Stimulated activated naive CD4-positive, alpha-beta T cell treated with Interleukin-2 at 50 U/mL for 16 hours (primary cell): ENCODE measurements at places on chromosomes 2 and 18.

GRCh38 chr2:110124038-110124825 is 8.6 kb upstream of the MALL start:
- DNase-seq, result no peak

DNA sequence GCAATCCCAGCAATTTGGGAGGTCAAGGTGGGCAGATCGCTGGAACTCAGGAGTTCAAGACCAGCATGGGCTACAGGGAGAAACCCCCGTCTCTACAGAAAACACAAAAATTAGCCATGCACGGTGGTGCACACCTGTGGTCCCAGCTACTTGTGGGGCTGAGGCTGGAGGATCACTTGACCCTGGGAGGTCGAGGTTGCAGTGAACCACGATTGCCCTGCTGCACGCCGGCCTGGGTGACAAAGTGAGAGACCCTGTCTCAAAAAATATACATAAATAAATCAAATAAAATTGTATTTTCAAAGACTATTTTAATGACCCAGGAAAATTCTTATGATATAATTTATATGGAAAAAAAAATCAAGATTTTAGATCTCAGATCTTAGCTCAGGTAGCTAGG is 191.5 kb downstream of the ZFP36L2 start:
- no peak for DNase-seq

DNA sequence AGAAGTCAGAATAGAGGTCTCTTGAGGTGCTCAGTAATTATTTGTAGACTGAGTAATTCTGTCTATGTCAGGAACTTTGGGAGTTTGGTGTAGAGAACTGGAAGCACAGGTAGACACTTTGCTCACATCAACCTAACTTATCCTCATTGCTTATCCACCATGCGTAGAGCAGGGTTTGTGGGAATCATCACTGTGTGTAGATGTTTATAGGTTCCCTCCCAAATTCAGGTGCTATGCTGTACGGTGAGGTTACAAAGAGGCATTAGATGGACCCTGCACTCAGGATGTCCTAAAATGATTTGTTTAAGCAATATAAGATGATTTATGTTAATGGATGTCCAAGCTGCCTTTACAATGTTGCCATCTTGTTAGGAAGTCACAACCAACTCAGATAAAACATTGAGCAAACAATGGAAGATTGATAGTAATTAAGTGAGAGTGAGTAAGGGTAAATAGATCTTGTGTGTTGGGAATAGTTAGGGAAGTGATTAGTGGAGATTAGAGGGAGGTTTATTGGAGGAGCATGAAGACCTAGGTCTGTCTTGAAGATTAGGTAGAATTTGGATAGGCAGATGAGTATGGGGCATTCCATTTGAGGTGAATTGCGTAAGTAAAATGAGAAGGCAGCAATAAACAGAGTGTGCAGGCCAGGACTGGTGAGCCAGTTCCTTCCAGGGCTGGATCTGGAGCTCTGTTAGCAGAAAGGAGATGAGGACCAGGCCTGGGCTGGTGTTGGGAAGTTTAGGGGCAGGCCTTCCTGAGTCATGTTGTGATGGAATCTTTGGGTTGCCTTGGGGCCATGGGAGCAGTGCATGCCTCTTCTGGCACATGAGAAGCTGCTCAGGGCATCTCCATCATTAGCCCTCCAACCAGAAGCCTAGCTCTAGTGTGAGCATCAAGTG is 12.1 kb downstream of the EPAS1 start:
- DNase-seq, result no peak

DNA sequence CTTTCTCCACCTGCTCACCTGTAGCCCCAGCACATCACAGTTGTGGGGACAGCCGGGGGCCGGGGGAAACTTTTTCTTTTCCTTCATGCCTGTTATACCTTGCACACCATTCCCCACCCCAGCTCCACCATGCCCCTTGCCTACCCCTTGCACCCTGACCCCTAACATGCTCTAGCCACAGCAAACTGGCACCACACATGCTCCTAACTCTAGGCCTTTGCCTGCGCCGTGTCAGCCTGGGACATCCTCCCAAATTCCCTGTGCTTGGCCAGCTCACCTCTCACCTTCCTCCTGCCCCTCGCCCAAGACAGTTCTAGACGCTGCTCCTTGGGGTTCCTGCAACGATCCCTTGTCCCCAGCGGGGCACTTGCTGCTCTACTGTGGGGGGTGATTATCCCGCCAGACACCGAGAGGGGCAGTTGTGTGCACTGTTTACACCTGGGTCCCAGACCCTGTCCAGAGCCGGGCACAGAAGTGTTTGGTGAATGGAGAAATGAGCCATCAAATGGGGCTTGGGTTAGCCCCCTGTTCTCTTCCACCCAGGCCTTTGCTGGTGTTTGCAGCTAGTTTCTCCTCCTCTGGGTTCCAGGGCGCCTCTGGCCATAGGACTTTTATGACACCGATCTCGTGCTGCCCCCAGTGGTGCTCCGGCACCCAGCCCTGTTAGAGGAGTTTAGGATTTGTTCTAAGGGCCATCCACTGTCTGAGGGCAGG is 129.8 kb downstream of the CTIF start:
- DNase-seq, result no peak

GRCh38 chr2:38415728-38416291 is 38.7 kb upstream of the ATL2 start:
- no peak for DNase-seq

- no peak for DNase-seq
These were observed 14.5 kb downstream of the AGPS start for GRCh38 chr2:177407031-177407430.

DNA sequence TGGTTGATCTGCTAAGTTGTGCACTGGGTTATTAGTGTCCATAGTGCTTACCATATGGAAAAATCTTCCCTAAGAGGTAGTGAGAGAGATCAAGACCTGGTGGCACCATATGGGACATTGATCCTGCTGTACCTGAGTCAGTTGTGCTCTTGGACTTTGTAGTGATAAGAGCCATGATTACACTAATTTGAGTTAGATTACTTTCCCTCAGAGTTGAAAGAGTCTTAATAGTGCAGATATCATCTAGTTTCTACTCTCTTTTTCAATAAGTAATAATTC is 114.2 kb downstream of the KCNE4 start:
- no peak for DNase-seq

DNA sequence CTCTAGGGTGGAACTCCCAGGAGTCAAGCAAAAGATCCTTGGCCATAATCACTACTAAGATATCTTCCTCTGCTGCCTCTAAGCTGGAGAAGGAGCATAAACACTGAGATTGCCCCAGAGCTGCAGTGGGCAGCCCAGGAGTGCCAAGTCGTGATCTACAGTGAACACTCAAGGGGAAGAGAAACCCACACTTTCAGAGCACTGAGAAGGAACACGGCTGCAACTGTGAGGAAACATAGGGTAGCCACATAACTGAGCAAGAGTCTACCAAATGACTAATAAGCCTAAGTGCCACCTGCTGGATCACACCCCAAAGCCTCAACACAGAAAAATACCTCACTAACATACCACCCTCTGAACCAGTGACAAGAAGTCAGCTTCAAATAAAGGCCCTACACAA is 79.6 kb upstream of the RAB12 start:
- no peak for DNase-seq

- no peak for DNase-seq
These were observed 69.8 kb downstream of the CTIF start for GRCh38 chr18:48608581-48608980.

DNA sequence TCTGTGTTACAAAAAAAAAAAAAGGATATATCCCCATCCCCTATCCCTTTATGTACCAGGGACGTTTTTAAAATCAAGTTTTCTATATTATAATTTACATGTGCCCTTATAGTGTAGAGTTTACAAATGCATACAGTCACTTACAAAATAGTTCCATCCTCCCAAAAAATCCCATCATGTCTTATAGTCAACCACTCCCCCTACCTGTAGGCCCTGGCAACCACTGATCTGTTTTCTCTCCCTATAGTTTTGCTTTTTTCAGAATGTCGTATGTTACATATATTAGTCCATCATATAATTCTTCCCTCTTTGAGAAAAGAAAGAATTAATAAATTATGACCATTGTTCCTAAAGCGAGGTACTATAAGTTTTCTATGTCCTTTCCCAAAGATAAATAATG is 17.8 kb downstream of the CFAP210 start:
- DNase-seq, result no peak
